ENCODE measurements at places on chromosomes 4 and X.

- DNase-seq = peak; percentile 30
Observed at GRCh38 chr4:42627885-42628646, 28.8 kb downstream of the ATP8A1 start.

- no peak for DNase-seq
Observed at GRCh38 chrX:10168226-10168625, 11.5 kb downstream of the CLCN4 start.

DNA sequence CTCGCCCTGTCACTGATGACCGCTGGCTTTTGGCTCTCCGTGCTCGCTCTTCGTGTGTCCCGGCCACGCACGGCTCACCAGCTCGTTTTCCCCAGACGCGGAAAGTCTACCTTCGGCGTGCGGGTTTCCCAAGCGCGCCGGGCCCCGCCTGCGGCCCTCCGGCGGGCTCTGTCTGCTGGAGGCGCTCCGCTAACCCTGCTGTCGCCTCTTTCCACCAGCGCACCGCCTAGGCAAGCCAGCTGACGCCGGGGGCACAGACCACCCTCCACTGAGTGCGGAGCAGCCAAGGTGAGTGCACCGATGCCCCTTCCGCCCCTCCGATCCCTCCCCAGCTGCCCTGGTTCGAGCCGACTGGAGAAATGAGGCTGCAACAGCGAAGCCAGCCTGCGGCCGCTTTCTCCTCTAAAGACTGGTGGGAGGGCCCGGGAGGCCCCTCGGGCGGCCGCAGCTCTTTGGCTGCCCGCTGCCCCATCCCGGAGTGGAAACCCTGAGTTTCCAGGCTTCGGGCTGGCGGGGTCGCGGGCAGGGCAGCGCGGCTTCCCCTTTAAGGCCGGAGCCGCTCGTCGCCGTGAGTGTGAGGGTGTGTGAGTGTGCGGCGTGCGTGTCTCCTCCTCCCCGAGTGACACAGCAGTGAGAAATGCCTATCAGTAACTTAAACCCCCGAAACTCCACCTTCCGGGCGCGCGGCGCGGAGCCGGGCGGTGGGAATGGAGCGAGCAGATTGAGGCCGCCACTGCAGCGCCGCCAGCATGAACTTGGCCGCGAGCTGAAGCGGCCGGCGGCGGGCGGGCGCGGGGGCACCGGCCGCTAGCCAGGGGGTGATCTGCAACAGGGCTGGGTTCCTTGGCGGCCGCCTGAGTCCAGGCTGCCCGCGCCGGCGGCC lies at the start of gene MAMLD1:
Gene MAMLD1 (plus strand): TSS at position 719 of the 883 bp plus-strand sequence. CDS start 82,200 bp downstream, outside the sequence.
- DNase-seq = no peak

DNA sequence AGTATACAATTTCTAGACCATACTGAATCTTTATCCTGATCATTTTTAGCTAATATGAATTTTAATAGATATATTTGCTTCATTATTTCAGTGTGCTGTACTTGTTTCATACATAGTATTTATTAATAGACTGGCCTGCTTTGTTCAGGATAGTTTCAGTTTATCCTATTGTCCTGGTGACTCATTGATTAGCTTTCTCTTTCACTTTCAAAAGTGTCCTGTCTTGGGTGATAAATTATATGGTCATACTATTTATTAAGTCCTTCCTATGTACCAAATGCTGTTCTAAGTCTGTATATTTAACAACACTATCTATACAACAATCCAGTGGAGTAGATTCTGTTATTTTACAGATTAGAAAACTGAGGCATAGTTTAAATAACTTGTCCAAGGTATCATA lies 153.8 kb upstream of the RAPGEF2 start:
- DNase-seq = no peak

DNA sequence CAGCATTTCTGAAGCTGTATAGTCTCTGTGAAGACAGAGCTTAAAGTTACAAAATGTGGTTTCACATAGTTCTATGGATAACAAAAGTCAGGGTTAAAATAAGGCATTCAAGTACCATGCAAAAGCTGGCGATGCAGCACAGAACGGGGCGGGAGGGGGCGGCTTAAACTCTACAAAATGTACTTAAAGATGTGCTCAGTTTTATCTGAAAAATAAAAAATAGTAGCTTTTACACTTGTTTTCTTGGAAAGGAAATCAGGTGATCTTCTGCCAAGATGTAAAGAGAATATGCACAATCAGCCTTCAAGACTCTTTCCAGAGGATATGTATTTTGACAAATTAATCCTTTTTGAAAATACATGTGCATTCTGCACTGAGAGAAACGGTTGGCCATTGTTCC lies 301.7 kb upstream of the EMCN start:
- DNase-seq = no peak
